Stimulated activated naive CD4-positive, alpha-beta T cell (primary cell): ENCODE measurements at places on chromosomes 6 and 20.

DNA sequence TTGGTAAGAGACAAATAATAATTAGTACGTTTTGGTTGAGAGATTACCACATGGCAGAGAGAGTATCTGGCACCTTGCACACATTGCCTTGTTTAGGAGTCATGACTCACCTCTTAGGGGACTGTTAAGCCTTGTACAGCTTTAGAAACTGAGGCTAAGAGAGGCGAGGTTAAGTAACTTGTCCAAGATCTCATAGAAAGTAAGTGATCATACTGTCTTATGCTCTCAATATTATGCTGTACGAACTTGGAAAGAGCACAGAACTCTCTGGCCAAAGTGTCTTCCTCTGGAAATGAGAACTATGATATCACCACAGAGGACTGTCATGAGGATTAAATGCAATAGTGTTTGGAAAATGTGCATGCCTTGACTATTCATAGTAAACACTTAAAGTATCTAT is 249.0 kb downstream of the UTRN start:
- no peak for DNase-seq

DNA sequence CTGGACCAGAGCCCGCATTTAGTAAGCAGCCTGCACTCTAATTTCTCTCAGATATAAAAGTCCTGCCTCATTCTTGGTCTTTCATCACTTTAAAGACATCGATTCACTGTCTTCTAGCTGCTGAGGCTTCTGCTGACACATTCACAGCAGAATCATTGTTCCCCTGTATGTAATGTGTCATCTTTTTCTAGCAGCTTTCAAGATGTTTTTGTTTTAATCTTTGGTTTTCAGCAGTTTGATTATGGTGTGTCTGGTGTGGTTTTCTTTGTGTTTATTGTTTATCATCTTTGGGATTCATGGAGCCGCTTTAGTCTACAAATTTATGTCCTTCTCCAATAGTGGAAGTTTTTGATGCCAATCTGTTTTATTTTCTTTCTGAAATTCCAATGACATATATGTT is 157.3 kb upstream of the STMND1 start:
- DNase-seq = no peak

DNA sequence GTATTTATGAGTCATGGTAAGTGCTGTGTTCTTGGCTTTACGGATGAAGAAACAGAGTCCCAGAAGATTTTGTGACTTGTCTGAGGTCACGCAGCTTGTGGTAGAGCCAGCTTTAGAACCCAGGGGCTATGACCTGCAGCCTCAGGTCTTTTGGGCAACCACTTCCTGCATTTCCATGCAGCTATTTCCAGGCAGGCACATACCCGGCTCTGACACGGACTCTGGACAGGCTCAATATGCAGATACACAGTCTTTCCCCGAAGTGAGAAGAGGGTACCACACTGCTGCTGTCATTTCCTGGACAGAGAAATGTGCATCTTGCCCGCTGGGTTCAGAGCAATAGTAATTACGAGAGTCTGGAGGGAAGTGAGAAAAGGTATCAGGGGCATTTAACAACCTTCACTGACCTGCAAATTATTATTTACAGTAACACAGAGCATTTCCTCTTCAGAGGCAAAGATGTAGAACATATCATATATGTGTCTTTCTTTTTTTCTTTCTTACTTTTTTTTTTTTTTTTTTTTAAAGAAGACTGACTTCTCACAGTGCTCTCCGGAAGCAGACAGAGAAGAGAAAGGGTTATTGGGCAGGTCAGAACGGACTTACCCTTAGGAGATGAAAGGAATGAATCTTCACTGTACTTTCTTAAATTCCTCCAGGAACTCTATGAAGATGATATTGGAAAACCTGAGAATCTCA is 185.1 kb downstream of the CLIC5 start:
- no peak for DNase-seq

GRCh38 chr20:62651285-62652021 is 9.2 kb downstream of the SLCO4A1 start:
- peak; percentile 82 for DNase-seq

DNA sequence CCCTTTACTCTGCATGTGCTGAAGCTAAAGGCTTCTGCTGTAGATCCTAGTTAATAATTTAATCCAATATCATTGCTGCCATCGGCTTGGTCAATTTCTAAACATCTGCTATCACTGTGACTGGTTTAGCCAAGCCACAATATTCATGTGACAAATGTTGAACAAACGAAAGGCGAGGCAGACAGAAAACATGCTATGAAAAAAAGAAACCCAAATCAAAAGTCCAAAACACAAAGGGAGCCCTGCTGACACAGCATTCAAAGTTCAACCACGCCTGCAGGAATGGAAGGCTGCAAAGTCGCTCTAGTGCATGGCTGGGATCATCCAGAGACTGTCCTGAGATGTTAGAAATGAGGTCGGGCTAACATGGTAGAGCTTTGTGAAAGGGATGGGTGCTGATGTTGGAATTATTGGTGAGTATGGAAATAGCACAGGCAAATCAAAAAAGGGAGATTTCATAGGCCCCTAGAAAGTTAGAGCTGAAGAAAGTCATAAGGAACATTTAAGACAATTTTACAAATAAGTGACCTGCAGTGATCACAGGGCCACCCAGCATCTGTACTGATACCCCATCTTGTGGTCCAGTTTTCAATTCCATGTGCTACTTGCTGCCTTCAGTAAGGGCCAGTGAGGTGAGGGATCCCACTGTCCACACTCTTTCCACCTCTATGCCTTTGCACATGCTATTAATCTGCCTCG is 8.8 kb upstream of the NHSL1 start:
- DNase-seq = no peak

- no peak for DNase-seq
These were observed 48.9 kb upstream of the BHLHE23 start for GRCh38 chr20:63055575-63056235.

GRCh38 chr6:4904461-4905025 is 99.3 kb downstream of the RPP40 start:
- DNase-seq = no peak

DNA sequence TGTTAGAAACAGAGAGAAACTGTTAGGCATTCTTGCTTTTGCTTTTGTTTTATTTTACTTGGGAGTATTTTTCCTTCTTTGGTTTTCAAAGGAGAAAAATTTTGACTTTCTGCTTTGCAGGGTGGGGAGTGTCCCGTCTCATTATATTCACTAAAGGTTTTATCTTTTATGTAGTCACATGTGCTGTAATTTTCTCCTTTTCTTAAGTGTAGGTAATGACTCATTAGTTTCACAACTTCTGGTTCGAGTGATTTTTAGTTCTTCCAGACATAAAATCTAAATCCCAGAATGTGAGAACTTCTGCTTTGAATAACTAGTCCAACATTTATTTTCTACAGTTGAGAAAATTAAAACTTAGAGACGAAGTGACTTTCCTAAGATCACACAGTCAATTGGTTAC is 37.7 kb downstream of the ADGRF1 start:
- no peak for DNase-seq

GRCh38 chr6:128478230-128479047 is 42.0 kb downstream of the PTPRK start:
- DNase-seq = no peak

GRCh38 chr6:139080255-139080920 is 51.8 kb downstream of the ABRACL start:
- DNase-seq = no peak

DNA sequence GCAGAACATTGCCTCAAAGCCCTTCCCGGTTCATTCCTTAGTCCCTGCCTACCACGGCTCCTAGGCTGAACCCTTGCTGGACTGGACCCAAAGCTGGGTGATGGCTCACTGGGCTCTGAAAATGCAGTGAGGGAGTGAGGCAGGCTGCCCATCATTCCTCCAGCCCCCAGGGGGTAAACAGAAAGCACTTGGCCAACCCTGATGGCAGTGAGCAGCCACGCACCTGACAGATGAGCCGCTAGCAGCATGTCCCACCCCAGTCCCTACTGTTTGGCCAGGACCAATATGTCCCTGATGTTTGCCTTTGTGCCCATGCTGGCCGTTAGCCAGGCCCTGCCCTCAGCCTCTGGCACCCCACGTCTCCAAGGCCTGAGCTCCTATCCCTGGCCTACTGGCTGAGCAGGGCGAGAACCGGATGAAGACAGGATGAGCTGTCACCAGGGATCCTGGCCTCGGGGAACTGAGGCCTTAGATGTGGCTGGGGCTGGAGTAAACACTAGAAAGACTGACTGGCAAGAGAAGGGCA is 19.4 kb upstream of the BAK1 start:
- DNase-seq = no peak

DNA sequence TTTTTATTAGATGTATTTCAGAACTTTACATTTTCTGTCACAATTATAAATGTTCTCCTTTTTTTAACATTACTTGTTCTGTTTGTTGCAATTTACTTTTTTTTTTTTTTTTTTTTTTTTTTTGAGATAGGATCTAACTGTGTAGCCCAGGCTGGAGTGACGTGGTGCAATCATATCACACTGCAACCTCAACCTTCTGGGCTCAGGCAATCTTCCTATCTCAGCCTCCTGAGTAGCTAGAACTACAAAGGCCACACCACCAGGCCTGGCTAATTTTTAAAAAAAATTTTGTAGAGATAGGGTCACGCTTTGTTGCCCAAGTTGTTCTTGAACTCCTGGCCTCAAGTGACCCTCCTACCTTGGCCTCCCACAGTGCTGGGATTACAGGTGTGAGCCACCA is 15.1 kb upstream of the MBOAT1 start:
- no peak for DNase-seq

GRCh38 chr6:41523915-41524633 is 22.1 kb upstream of the FOXP4 start:
- DNase-seq = no peak

GRCh38 chr20:34475979-34476736 is 40.1 kb upstream of the DYNLRB1 start:
- DNase-seq = peak; percentile 5
